ENCODE measurements at places on chromosomes 1 and 21. TPM values are rescaled to one million over a fixed set of nuclear protein-coding genes. Genes with fewer than 3 reads are reported as not detected.

Gene IVL
- not detected for total RNA-seq

Gene PFKL
- total RNA-seq, result 99.6 TPM

Gene HAPLN2
- 1.4 TPM for total RNA-seq

- no peak for DNase-seq
These were observed 30.7 kb downstream of the HSPG2 start for GRCh38 chr1:21906173-21907078.

DNA sequence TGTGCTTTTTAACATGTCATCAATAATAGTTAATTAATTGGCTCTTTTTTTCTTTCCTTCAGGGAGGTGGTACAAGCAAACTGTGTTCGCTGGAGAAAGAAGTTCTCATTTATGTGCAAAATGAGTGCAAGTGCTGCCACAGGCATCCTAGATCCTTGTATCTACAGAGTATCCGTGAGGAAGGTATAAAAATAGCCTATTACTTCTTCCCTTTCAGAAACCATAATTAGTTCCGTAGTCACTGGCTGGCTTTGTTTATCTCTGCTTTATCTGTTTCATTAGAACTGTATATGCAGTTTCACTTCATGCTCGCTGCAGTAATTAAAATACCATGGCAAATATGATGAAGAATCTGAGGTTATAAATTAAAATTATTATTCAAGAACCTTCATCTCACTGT is 40.6 kb downstream of the EEIG2 start:
- DNase-seq, result no peak

DNA sequence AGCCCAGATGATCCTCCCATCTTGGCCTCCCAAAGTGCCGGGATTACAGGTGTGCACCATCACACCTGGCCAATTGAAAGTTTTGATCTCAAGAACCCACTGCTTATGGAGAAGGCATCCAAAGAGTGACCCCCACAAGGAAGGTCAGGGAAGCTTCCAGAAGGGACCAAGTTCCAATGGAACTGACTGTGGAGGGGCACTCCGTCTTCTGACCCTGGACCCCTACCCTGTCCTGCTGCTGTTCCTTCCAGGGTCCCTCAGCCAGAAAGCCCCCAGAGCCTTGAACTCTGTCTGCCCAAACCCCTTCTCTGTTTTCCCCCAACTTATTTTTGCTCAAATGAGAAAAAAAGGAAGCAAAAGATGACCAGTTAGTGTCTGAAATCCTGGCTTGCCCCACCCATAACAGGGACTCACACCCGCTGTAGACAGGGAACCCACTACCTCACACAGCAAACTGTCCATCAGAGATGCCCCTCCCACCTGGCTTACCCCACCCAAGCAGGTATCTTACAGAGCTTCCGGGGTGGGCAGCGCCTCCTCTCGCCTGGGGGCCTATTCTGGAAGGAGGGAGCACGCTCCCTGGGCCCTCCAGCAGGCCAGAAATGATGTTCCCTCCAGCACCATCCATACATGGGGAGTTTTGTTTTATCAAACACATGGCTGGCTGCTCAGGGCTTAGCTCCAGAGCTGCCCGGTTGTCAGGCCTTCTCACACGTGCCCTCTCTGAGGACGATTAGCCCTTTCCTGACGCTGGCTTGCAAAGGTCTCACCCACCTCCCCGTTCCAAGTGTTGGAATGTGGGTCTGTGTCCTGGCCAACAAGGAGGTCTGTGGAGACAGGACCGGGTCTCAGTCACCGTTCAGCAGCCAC is 3.1 kb upstream of the WNT3A start:
- DNase-seq, result no peak

Data from ovary (tissue), 10 donors.